ENCODE measurements at places on chromosomes 2 and 18.
A peak's percentile ranks its signal among the peaks of the same experiment; 100 is the strongest.

DNA sequence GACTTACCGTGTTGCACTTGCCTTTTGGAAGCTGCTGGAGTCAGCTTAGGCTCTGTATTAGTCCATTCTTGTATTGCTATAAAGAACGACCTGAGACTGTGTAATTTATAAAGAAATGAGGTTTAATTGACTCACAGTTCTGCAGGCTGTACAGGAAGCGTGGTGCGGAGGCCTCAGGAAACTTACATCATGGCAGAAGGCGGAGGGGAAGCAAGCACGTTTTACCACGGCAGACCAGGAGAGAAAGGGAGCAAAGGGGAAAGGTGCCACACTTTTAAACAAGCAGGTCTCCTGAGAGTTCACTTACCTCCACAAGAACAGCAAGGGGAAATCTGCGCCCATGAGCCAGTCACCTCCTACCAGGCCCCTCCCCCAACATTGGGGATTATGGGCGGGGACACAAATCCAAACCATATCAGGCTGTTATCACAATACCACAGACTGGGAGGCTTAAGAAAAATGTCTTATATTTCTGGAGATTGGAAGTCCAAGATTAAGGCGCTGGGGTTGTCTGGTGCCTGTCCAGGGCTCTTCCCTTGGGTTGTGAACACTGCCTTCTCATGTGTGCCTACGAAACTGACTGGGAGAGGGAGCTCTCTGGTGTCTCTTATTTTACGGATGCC lies 3.6 kb upstream of the D2HGDH start:
- DNase-seq, result no peak

GRCh38 chr2:13284688-13285087 lies 568.0 kb downstream of the TRIB2 start:
- DNase-seq, result no peak

GRCh38 chr2:105129722-105130232 lies 91.9 kb downstream of the MRPS9 start:
- DNase-seq, result no peak

DNA sequence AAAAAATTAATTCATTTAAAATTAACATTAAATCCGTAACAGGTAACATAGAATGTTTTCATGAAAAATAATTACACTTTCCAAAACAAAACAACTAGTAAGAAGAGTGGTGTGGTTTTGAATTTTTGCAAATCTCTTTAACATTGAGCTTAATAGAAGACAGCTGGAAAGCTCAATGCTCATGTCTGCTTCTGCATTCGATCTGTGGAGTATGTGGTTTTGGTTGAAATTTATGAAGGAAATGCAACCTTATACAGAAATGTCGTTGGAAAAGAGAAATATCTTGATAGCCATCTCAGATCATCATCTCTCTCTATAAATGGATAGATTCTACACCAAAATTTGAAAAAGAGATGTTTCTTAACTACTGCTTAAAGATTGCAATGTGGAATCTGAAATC lies 17.3 kb upstream of the FHL2 start:
- no peak for DNase-seq

DNA sequence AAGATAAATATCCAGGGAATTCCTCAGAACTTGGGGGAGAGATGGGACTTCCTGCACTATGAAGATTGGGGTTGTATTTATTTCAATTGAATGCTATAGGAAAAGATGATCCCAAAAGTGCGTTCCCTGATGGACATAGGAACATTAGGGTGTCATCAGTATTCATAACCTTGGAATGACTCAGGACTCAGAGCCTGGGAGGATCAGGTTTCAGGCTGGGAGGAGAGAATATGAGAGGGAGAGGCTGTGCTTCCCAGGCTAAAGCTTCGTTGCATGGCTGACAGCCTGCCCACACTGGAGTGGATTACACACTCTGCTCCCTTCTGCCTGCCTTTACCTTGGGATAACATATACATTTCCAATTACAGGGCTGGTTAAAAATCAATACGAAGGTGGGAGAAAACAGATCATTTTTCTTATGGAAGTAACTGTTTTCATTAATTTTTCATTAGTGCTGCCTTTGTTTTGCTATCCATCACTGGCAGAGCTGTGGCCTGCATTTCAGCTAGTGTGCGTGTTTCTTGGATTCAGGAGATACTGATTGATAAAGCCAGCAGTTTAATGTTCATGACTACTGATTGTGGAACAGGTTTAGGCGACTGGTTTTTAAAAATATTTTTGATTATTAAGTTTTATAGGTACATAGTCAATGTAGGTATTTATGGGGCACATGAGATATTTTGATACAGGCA lies 118.7 kb downstream of the KCTD1 start:
- no peak for DNase-seq

GRCh38 chr2:113876503-113877387 lies 13.1 kb upstream of the ACTR3 start:
- peak; percentile 49 for DNase-seq

GRCh38 chr2:64142741-64143168 lies 1.5 kb downstream of the PELI1 start:
- no peak for DNase-seq

GRCh38 chr2:236947896-236948295 lies 137.8 kb upstream of the COPS8 start:
- DNase-seq, result no peak

GRCh38 chr2:41000906-41001305 lies 549.0 kb upstream of the SLC8A1 start:
- no peak for DNase-seq

GRCh38 chr2:180125245-180125962 lies 118.3 kb upstream of the CWC22 start:
- DNase-seq, result peak; percentile 15

DNA sequence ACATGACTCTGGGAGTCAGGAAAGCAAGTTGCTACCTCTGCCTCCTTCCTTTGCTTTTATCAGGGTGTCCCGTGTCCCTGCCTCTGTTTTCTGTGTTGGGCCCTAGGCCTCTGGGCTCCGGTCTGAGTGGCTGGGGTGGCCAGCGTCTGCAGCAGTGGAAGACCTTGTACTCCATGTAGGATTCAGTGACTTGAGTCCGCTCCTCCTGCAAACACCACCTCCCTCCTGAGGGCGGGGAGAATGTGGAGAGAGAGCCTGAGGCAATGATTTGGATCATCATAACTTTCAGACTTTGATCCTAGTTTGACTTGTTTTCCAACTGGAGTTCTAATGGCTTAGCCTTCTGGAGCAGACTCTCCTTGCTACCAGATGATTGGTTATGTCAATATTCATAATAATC lies 30.8 kb downstream of the ATP6V1C2 start:
- no peak for DNase-seq

DNA sequence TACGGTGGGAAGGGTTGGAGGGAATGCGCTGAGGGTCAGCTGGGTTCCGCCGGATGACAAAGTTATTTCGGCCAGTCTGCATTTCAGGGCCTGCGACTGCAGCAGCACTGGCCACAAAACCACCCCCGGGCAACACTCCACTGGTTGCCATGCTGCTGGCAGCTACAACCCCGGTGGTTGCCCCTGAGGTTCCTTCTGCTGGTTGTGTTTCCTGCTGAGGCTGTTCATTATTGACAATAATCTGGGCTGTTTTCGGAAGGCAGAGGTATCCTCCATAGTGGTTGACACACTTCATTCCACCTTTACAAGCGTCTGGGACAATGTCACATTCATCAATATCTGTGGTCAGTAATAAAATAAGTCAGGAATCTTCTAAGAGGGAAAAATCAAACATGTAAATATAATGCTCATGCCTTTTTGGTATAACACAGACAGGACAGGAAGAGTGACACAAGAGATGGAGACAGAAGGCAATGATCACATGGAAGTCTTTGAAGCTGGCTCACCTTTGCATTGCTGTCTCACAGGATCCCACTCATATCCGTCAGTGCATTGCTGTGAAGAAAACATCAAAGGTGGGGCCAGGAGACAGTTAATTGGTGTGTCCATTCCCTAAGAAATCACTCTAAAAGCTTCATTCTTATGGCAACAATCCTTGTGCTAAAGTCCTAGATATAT lies 5.7 kb downstream of the EFEMP1 start:
- no peak for DNase-seq

DNA sequence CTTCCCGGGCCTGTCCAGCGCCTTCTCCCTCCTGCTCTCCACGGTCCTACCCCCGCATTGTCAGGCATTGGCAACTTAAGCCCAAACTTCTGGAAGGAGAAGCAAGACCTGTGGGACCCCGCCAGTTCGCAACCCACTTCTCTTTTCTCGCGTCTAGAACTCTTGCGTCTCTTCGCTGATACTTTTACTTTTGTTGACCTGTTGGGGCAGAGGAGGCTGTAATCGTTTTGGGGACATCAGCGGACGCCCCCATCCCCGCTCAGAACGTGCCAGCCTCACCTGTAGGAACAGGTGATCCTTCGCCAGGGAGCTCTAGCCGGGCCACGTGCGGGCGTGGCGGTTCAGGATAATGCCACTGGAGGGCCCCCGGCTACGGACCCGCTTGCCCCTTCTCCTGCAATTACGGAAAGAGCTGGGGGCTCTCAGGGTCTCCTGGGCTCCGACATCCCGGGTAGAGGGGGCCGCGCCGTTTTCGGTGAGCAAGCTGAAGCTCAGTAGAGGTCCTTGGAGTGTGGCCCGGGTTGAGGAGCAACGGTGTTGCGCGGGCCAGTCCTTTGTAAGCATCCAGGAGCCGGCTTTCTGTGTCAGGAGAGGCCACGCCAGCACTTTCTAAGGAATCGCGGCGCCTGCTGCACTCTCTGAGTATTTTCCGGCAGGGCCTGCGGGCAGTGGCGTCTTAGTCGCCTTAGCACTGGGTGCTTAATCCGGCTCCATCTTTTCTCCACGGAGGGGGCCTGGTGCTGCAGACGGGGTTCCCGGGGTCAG lies 1.6 kb downstream of the MTCL1 start:
- no peak for DNase-seq

DNA sequence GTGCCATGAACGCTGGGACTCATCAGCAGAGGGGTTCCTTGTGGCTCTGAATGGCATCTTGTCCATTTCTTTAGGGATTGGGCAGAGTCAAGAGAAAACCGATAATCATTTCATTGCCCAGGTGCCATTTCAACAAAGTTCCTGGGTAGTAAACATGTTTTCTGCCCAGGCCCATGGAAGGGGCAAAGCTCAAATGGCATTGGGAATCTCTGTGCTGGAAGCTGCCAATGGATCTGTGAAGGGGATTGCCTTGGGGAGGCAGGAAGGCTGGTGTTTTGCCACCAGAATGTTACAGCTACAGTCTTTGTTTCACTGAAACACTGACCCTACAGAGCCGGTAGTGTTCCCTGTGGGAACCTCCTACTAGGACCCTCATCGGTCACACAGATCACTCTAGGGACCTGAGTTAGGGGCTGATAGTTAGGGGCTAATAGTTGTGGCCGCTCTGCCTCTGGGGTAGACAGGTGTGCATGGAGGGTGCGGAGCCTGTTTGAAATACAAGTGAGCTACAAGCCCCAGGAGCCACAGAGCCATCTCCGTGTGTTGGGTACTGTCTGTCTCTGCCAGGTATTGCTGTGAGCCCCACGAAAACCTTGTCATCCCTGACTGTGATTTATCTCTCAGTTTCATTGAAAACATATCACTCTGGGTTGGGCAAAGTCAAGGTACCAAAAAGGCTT lies 224.4 kb upstream of the COPS8 start:
- DNase-seq, result no peak

DNA sequence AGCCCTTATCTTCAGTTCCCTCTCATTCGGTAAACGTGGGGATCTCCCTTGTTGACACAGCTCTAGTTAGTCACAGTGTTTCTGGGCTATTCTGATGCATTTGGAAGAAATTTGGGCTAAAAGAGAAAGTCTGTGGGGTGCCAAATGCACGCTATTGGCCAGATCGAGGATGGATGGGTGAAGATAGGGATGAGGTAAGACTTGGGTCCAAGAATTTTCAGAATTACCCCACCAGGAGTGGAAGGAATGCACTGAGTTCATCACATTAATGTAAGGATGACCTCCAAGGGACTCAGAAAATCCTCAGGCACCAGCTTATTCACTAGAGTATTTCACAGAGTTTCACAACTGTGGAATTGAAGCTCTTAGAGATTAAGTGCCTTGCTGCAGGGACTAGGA lies 49.3 kb downstream of the NRP2 start:
- DNase-seq, result no peak

GRCh38 chr2:186569897-186570296 lies 20.0 kb upstream of the ITGAV start:
- DNase-seq, result no peak

DNA sequence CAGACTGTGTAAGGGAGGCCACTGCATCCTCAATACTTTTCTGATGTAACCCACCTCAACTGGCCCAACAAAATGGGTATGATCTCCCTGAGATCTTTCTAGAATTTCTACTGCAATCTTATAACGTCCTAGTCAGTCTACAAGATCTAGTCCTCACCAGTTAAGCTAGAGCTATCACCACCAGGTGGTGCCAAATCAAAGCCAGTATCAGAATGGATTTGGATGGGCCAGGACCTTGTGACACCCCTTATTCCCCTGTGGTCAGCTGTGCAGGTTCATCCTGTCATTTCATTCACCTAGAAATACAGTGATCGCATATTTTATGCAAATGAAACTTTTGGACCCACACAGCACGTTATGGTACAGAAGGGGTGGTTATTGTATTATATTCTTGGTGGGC lies 90.3 kb downstream of the OLA1 start:
- DNase-seq, result peak; percentile 8

DNA sequence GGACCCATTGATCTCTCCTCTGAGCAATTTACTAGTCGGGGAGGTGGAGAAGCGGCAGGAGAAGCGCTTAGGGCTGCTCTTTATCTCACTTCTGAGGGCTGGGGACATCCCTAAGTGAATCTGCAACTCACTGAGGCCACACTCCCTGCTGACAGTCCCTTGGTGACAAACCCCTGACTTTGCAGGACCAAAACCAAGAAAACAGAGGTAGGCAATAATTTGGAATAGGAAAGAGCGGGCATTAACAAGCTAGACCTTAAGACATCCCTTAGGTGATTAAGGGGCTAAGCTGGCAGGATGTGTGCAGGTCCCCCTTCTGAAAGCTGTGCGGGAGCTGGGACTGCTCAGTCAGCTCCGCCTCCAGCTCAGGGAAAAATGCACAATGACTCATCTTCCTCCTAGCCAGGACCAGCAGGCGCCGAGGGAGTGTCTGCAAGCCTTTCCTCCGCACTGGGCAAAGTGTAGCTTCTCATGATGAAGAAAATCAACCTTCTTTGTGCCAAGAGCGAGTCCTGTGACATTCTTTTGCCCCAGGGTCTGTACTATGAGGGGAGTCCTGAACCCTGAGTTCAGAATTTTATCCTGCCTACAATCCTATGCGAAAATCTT lies 63.3 kb downstream of the BOD1L2 start:
- DNase-seq, result no peak

DNA sequence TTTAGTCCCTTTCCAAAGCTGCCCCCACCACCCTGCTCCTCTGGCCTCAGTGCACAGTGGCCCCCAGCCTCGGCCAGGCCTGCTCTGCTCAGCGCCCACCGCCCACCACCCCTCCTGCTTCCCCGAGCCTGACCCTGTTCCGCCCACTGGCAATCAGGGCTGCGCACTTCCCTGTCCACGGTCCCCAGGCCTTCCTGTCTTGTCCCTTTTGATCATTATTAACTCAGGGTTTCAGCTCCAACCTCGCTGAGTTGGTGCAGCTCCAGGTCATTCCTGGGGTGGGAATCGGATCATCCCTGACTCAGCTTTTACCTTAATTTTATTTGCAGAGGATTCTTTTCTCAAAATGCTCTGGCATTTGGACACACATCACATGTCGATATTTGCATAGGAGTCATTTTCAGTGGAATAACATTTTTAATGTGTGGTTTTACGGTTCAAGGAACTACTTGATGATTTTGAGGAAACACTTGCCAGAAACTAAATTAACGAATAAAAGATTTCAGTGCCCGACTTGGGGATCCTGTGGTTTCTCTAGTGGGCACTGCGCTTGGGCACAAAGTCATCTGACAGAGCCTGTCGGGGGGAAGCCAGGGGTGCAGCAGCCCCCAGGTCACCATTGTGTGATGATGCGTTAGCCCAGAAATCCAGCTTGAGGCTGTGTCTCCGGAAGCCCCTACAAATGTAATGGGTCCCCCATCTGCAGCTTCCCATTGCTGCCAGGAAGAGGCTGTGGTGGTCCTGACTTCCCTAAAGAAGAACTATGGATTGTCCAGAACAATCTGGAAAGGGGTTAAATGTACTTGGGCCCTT lies 1.0 kb upstream of the ESPNL start:
- no peak for DNase-seq

Data from nucleus accumbens (tissue), 56 donors.